ENCODE measurements at places on chromosomes 4 and X. TPM values are rescaled to one million over a fixed set of nuclear protein-coding genes. Genes with fewer than 3 reads are reported as not detected.

- no peak overlapping the region for H3K4me3 ChIP-seq
- H3K27me3 ChIP-seq: no peaks in the 10 kb centered on the region
- H3K4me1 ChIP-seq: peaks cover 7% of the 10 kb centered on the region
- no peaks in the 10 kb centered on the region for H3K36me3 ChIP-seq
- no peak overlapping the region for H3K27ac ChIP-seq
Measured at GRCh38 chr4:77141964-77142645, 14.9 kb upstream of the CCNG2 start.

- H3K36me3 ChIP-seq: no peaks in the 10 kb centered on the region
- H3K27me3 ChIP-seq: no peaks in the 10 kb centered on the region
- H3K27ac ChIP-seq: no peak overlapping the region
- no peak overlapping the region for H3K4me3 ChIP-seq
Measured at GRCh38 chrX:24241822-24242648, 71.8 kb downstream of the SUPT20HL2 start.

DNA sequence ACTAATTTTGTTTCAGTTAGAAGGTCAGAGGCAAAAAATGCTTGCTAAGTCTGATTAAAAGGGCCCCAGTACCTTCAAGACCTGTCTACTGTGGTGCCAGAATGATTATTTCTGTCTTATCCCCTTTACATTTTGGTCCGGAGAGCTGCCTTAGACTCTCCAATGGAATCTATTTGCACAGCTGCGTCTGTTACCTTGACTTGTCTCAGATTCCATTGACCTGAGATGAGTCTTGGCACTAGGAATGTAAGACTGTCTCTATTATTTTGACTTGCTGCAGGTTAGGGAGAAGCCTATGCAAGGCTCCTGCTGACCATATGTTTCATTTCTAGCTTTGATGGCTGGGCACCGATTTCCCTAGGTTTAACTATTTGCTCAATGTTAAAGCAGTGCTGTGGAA, 457.6 kb downstream of the KCTD8 start:
- no peak overlapping the region for H3K27ac ChIP-seq
- H3K4me1 ChIP-seq: peaks cover 29% of the 10 kb centered on the region
- no peak for DNase-seq
- H3K4me3 ChIP-seq: no peak overlapping the region
- H3K36me3 ChIP-seq: no peaks in the 10 kb centered on the region

DNA sequence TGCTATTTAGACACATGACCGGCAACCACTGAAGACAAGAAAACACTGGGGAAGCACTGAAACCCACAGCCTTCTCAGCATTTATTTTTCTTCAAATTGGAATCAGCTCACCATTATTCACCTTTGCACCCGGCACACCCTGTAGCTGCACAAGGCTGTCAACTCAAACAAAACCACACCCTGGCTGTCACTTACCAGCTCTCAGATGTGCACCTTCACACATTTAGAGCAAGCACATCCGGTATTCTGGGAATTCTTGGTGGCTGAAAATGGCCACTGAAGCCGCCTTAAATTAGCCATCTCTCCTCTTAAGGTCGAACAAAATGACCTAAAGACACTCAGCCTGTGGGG, 5.9 kb downstream of the ZFYVE28 start:
- H3K36me3 ChIP-seq: no peaks in the 10 kb centered on the region
- H3K4me3 ChIP-seq: peak overlapping the region; percentile 48
- H3K27ac ChIP-seq: peak overlapping the region; percentile 91
- H3K4me1 ChIP-seq: peaks cover 38% of the 10 kb centered on the region
- peaks cover 41% of the 10 kb centered on the region for H3K27me3 ChIP-seq
- DNase-seq: no peak

GRCh38 chr4:89056953-89057398, at the start of gene FAM13A:
TSS of gene FAM13A (minus strand) at chr4:89057185. CDS start at chr4:89056964, 221 bp downstream.
- no peaks in the 10 kb centered on the region for H3K27me3 ChIP-seq
- peak within 1 kb of the TSS; percentile 53 for H3K4me3 ChIP-seq
- peaks cover 24% of the 10 kb centered on the region for H3K4me1 ChIP-seq
- peak within 1 kb of the TSS; percentile 21 for H3K27ac ChIP-seq

DNA sequence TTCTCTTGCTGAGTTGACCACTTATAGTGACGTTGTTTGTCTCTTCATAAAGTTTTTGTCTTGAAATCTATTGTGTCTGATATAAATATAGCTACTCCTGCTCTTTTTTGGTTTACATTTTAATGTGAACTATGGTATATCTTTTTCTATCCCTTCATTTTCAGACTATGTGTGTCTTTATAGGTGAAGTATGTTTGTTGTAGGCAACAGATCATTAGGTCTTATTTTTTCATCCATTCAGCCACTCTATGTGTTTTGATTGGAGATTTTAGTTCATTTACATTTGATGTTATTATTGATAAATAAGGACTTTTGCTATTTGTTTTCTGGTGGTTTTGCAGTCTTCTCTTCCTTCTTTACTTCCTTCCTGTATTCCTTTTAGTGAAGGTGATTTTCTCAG, 44.0 kb upstream of the SLC16A2 start:
- DNase-seq: no peak
- H3K4me3 ChIP-seq: no peak overlapping the region
- no peaks in the 10 kb centered on the region for H3K4me1 ChIP-seq
- H3K27me3 ChIP-seq: no peaks in the 10 kb centered on the region
- no peaks in the 10 kb centered on the region for H3K36me3 ChIP-seq

DNA sequence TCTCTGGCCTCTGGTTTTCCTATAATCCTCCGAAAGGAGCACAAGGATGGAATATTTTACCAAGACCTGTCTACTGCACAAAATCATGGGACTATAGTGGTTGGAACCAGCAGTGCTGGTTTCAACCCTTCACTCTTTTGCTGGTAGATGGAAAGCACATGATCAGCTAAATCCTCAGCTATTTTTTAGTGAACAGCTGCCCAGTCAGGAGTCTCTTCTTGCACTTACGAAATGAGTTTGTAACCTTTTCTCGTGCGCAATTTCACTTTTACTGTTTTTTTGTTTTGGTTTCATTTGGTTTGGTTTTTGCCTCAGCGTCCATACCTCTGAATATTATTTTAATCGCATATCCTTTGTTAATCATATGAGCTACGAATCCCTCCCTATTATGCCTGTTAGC, 418.5 kb upstream of the CPEB2 start:
- H3K4me1 ChIP-seq: no peaks in the 10 kb centered on the region
- H3K27me3 ChIP-seq: no peaks in the 10 kb centered on the region
- H3K27ac ChIP-seq: no peak overlapping the region

Gene CHRNA9
- 0.58 TPM for polyA plus RNA-seq

Data from GM23338 (cell line).